ENCODE measurements at places on chromosomes 16 and 17. TPM values are rescaled to one million over a fixed set of nuclear protein-coding genes. Genes with fewer than 3 reads are reported as not detected.
A peak's percentile ranks its signal among the peaks of the same experiment; 100 is the strongest.

GRAP gene
- total RNA-seq = 0.24 TPM

- H3K27ac ChIP-seq = no peak overlapping the region
- no peak for DNase-seq
- H3K27me3 ChIP-seq = no peaks in the 10 kb centered on the region
- H3K4me3 ChIP-seq = no peak overlapping the region
- H3K4me1 ChIP-seq = peaks cover 7% of the 10 kb centered on the region
- no peaks in the 10 kb centered on the region for H3K36me3 ChIP-seq
Observed at GRCh38 chr16:31271621-31272190, 11.9 kb downstream of the ITGAM start.

PYDC1 gene
- total RNA-seq = not detected

CDRT4 gene
- 13.0 TPM for total RNA-seq

DNA sequence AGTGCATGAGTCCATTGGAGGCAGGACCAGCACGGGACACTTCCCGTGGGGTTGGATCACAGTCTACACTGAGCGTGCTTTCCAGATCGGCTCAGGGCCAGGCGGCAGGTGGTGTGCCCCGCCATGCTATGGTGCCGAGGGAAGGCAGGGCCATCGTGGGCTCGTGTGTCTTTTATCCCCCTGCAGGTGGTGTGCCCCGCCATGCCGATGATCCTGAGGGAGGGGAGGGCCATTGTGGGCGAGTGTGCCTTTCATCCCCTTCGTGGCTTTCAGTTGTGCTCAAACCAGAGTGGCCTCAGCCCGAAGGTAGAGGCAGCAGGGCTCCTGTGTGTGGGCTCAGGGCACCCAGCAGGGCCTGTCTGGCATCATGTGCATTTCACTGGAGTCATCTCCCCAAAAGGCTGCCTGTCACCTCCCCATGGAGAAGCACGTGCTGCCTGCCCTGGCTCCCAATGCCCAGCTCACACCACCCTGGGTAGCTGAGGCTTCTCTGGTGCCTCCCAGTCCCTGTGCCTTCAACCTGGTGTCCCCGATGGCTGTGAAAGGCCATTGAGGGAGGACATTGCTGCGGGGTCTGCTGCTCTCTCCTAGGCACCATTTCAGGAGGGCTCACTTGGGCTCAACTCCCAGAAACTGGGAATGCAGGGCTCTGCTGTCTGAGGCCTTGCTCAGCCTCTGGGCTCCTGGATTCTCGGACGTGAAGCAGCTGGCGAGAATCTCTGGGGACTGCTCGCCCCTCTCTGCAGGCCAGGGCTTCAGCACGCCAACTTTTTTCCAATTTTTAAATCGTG lies 207.6 kb downstream of the NPIPB11 start:
- no peak overlapping the region for H3K27ac ChIP-seq
- H3K36me3 ChIP-seq = no peaks in the 10 kb centered on the region
- no peaks in the 10 kb centered on the region for H3K27me3 ChIP-seq
- DNase-seq = no peak

- no peak for DNase-seq
- no peaks in the 10 kb centered on the region for H3K27me3 ChIP-seq
- H3K4me1 ChIP-seq = peaks cover 32% of the 10 kb centered on the region
- H3K4me3 ChIP-seq = peak overlapping the region; percentile 27
- no peaks in the 10 kb centered on the region for H3K36me3 ChIP-seq
Observed at GRCh38 chr16:61296814-61297213, 739.4 kb downstream of the CDH8 start.

Measured in GM23338 (cell line).